ENCODE measurements at places on chromosomes 7 and 10. TPM values are rescaled to one million over a fixed set of nuclear protein-coding genes. Genes with fewer than 3 reads are reported as not detected.
A peak's percentile ranks its signal among the peaks of the same experiment; 100 is the strongest.

The TBXAS1 gene
- total RNA-seq, result 13.5 TPM

GRCh38 chr7:30177186-30177585, 42.4 kb downstream of the MTURN start:
- no peak for DNase-seq

The ACTL6B gene
- not detected for total RNA-seq

DNA sequence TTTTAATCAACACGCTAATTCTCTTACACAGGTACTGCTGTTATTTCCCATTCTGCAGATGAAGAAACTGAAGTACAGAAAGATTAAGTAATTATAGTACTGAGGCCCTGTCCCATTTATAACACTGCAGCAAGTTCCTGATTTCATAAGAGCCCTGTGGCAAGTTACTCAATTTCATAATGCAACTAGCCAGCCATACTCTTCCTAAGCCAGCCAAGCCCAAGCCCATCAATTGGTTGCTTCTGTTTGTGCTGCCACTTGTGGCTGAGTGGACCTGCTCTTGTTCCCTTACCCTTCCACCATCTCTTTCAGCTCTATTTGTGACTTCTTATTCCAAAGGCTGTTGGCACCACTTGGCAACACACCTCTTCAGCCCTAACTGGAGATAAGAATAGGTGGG, 19.7 kb upstream of the PRPF18 start:
- no peak for DNase-seq

The PPIF gene
- total RNA-seq, result 86.7 TPM

The NME8 gene
- not detected for total RNA-seq

The ANKRD61 gene
- total RNA-seq, result 0.37 TPM

- peak; percentile 73 for DNase-seq
These were observed 31.6 kb downstream of the IL15RA start for GRCh38 chr10:5945561-5946418.

DNA sequence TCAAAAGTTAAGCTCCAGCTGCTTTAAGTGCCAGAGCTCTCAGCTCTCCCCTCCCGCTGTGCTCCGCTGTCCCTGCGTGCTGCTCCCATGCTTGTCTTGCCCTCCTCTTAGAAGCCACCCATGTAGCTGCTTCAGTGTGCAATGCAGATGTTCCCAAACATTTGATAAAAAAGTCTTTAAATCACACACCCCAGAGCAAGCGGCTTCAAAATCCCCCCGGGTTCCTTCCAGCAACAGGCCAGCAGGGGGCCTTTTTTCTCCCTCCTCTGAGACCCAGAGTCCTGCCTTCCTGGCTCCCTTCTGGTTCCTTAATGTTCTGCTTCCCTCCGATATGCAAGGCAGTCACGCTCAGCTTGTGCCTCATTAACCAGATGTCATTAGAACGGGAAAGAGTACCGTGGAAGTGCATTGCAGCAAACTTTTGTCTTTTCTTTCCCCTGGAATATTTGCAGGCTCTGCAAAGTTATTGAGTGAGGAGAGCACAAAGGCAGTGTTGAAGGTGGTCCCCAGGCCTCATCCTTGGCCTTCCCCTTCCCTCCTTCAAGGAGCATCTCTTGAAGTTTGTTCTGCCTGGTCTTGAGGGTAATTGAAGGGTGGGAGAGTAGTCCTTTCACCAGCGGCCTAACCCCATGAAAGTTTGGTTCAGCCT, 25.5 kb downstream of the LDB3 start:
- peak; percentile 34 for DNase-seq

The OPN1SW gene
- total RNA-seq, result not detected

GRCh38 chr7:157347217-157347904, 10.6 kb downstream of the DNAJB6 start:
- DNase-seq, result peak; percentile 85

DNA sequence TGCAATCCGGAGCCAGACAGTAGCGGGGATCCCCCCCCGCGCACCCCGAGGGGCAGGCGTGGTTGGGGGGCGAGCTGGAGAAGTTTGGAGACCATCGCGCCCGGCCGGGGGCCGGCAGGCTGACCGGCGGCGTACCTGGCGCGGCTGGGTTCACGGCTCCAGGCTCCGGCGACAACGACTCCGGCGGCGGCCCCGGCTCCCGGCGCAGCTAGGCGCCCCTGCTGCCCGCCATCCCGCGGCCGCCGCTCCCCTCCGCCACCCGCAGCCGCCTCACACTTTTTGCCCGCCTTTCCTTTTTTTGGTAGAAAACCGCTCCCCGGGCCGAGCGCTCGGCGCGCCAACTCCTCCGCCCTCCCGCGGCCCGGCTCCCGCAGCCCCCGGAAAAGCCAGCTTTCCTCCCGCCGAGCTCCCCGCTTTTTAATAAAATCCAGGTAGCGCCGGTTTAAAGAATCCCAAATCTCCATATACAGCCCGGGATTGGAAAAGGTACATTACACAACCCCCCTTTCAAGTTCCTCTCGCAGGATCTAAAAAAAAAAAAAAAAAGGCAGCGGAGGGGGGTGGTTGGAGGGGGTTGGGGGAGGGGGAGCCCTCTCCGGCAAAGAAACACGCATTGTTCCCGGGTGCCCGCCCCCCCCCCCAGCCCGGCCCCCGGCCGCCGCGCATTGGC, at the start of gene TNRC18:
Gene TNRC18, minus strand, starts transcription at position 529 of the 670 bp plus-strand sequence. CDS start 2,588 bp downstream, outside the sequence.
- DNase-seq, result no peak

GRCh38 chr10:78699971-78700370, 368.8 kb upstream of the ZMIZ1 start:
- DNase-seq, result no peak

DNA sequence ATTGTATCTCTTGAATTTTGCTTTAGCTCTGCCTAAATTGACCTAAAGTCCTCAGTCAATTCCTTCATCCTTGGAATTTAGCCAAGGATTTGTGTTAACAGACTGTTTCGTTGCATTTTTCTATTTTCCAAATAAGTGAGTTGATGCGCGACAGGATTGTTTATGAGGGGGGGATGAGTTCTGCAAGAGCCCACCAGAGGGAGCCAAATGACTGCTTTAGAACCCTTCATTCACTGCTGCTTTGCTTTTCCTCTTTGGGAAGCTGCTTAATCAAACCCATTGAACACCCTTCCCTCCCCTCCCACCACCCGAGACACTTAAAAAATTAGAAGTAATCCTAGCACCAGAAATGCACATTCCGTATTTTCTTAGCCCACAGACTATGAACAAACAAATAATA, 33.7 kb upstream of the PTF1A start:
- peak; percentile 47 for DNase-seq

The PODXL gene
- 131 TPM for total RNA-seq

DNA sequence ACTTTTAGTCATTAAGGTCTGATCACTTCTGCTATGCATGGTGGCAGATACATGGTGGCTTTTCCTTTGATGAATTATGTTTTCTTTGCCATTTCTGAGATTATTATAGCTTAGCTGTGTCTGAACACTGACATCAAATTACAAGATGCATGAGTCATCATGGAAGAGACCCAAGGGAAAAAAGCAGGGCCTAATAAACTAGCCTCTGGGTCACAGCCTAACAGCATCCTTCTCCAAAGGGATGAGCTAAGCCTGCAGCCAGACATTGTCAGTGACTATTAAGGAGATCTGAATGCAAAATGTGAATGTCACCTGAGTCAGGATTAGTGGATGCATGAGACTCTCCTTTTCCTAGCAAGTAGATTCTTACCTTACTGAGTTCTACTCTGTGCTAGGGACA, 19.1 kb upstream of the OGDHL start:
- no peak for DNase-seq

The AQP1 gene
- not detected for total RNA-seq

DNA sequence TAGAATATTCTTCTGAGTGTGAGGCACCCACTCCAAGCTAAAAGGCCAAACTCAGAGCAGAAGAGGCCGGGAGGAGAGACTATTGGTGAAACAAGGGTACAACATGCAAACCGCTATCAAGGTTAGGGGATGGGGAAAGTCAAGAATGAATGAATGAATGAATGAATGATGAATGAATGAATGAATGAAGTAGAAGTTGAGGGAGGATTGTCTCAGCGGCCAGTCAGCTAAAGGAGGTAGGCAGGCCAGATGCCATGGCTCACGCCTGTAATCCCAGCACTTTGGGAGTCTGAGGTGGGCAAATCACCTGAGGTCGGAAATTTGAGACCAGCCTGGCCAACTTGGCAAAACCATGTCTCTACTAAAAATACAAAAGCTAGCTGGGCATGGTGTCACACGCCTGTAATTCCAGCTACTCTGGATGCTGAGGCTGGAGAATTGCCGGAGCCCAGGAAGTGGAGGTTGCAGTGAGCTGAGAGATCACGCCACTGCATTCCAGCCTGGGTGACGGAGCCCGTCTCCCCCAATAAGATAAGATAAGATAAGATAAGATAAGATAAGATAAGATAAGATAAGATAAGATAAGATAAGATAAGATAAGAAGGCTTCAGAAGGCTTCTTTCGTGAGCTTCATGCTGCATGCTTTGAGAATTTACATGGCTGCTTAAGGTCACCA, 250.8 kb downstream of the CCDC3 start:
- no peak for DNase-seq

The CYP3A4 gene
- not detected for total RNA-seq

- DNase-seq, result no peak
These were observed 847.1 kb downstream of the REEP3 start for GRCh38 chr10:64368298-64368697.

DNA sequence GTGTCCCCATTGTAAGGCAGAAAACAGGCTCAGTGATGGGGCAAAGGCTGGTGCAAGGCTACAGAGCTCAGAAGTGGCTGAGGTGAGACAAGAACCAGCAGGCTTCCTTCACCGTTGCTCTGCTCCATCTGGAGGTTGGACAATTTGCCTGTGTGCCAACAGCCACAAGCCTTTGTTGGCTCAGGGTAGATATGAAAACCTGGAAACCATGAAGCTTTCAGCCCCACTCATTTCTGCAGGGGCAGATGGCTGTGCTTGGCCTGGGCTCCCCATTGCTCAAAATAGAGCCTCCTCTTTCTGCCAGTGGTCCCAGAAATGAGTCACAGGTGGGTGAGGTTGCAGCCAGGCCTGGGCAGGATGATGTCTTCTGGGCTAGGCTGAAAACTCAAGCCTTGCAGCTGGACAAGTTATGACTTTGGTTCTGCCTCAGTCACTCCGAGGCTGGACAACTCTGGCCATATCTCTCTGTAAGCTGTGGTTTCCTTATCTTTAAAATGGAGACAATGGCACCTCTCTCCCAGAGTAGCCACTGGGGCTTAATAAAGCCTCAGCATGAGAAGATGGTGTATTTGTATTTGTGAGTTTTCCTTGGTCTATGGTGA, 12.2 kb upstream of the ZNF273 start:
- no peak for DNase-seq

The PBLD gene
- 2.0 TPM for total RNA-seq

Data from HT1080 (cell line).